Cerebellum (tissue), 4 donors: ENCODE measurements at places on chromosomes 7 and 10.
A peak's percentile ranks its signal among the peaks of the same experiment; 100 is the strongest.

DNA sequence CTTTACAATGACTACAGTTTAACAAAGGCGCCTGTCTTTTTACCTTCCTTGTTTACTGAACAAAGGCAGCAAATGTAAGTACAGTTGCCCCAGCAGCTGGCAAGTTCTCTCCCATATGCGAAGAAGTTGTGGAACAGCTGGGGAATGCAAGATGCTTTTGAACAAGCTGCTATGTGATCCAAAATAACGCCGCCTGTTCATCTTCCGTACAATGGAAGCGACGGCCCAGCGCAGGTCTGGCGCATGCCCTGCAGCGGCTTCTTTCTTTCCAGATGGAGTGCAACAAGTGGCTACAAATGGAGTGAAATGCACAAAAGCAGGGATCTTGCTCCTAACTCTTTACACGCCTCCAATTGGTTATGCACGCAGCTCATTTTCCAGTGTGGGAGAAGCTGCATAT lies 97.0 kb upstream of the SVIL start:
- DNase-seq = no peak

DNA sequence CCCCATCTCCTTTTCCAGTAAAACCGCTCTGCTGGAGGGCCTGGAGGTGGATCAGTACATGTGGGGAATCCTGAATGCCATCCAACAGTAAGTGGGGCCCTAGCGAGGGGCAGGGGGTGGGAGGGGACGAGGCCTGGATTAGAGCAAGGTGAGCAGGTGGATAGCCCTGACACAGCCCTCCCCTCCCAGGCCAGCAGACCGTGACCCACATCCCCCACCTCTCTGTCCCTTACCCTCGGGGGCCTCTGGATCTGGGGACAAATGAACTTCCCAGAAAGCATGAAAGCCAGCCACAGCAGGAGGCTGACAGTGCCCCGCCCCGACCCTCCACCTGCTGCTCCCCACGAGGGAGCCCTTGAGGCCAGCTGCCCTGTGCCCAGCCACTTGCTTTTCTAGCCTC lies 41.8 kb upstream of the PPIF start:
- no peak for DNase-seq

GRCh38 chr7:30770845-30771173 lies 408 bp upstream of the MINDY4 start:
- DNase-seq = no peak

GRCh38 chr10:131943021-131943814 lies 38.5 kb downstream of the BNIP3 start:
- DNase-seq = peak; percentile 59

- no peak for DNase-seq
These were observed 44.8 kb downstream of the CLIP2 start for GRCh38 chr7:74334030-74334429.

DNA sequence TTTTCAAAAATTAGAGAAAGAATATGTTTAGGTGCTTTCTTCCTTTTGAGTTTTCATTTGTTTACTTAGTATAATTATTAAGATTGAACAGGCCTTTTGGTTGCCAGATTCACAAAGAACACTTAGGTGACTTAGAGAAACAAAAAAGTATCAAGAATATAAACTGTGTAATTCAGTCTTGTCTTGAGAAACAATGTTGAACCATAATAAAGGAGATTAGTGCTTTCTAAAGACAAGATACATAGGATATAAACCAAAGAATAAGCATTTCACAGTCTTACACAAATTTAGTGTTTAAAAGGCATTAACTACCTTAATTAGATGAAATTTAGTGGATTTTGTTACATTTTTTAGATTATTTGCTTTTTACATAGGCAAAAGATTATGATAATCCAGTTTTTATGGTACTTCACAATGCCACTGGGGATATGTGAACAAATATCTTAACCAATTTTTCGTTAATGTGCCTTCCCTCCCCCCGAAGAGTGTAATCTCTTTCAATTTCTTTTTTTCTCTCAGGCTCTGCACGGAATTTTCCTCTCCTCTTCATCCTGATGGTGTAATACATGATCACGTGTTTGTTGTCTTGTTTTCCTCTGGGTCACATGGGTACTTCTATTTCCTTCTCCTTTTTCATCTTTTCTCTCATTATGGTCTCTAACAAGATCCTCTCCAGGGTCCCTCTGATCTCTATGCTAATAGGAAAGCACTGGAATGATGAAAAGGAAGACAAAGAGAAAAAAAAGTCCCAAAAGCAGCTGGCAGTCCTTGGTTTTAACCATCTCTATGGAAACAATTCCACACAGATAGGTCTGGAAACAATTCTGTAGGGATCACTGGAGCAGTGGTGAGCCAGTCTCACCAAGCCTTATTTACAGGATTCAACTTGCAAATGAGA lies 3.7 kb upstream of the HNRNPH3 start:
- peak; percentile 67 for DNase-seq

DNA sequence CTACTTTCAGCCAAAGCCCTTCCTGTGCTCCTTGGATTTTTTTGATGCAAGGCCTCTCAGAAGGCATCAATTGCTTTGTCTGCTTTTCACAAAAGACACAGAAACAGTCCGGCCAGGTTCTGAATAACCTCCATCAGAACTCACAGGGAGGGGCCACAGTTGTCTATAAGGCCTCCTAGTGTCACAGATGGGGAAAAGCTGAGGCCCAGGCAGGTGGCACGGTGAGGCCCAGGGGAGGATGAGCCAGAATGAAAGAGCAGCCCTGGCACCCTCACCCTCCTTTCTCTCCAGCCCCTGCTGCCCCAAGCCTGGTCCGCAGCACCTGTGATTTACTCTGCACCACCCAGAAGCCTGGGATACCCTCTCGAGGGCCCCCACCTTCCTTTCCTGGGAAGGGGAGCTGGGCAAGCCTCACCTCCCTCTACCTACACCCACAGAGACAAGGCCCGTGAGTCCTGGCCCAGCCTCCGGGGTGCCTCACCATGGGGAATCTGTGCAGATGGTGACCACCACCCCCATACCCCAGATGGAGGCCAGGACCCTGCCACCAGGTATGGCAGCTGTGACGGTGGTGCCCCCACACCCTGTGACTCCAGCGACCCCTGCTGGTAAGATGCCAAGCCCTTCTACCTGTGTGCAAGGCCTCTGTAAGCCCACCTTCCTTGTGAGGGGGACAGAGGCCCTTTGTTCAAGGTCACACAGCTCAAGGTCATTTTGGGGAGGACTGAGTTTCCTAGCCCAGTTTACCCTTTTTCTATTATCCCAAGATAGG lies 26.2 kb upstream of the ZNF467 start:
- no peak for DNase-seq

DNA sequence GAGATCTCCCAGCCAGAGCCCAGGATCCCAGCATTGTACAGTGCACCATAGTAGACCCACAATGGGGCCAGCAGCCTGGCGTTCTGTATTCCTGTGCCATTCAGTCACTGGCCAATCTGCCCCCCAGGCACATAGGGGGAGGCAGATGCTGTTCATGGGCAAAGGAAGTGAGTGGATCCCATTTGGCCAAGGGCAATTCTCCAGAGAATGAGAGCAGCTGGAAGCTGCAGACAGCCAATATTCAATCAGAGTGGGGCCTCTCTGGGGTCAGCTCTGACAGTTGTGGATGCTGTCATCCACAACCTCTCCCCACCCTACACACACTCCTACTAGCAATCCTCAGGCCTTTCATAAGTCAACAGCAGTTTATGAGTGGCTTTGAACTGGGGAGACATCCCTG lies 17.5 kb downstream of the STEAP1B start:
- no peak for DNase-seq

- no peak for DNase-seq
These were observed 325.9 kb upstream of the NRP1 start for GRCh38 chr10:33660329-33660728.

- no peak for DNase-seq
These were observed 32.3 kb downstream of the CAMK1D start for GRCh38 chr10:12381536-12382156.

DNA sequence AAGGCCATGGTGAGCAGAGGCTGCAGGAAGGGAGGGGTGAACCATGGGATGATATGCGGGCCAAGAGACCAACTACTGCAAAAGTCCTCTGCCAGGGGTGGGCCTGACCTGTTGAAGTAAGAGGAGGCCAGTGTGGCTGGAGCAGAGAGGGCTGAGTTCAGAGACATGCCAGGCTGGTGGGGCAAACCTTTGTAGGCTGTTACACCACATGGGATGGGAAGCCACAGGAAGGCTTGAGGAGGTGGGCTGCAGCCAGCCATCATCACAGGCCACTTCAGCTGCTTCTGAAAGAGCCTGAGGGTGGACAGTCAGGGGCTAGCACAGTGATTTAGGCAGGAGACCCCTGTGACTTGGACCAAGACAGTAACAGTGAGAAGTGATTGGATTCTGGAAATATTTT lies 20.3 kb downstream of the CXCL12 start:
- no peak for DNase-seq

GRCh38 chr7:50558294-50559053 lies 6.7 kb downstream of the DDC start:
- DNase-seq = no peak

GRCh38 chr7:132207211-132207610 lies 369.1 kb downstream of the PLXNA4 start:
- DNase-seq = peak; percentile 22

GRCh38 chr10:71053169-71053895 lies 159.0 kb upstream of the UNC5B start:
- no peak for DNase-seq

DNA sequence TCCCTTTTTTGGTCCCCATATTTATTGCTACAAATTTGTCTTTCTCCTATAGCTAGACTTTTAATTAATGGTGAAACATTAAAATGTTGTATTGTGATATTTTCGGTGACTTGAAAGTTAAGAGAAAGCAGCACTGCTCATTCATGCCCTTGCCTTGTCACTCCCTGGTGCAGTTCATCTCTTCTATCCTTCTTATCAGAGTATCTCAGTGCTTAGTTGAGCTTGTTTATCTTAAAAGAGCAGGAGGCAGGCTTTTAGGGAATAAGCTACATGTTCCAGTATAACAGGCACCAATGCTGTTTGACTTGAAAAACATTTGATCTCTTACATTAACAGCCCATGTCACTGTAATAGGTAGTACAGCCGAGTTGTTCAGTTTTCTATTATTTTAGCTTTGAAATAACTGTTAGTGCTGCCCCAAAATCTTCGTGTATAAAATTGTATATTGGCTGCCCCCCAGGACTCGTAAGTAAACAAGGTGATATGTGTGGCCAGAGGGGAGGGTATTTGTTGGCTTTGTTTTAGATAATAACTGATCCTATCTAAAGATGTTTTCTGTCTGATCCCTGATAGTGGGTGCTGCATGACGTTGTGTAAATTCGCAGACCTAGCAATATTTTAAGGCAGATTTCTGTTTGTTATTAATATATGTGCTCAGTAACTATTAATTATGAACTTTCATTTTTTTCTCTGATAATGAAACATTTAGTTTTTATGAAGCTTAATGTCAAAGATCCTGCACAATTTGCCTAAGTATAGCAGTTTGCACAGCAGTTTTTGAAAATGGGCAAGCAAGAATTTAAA lies 96.5 kb downstream of the BTRC start:
- no peak for DNase-seq

DNA sequence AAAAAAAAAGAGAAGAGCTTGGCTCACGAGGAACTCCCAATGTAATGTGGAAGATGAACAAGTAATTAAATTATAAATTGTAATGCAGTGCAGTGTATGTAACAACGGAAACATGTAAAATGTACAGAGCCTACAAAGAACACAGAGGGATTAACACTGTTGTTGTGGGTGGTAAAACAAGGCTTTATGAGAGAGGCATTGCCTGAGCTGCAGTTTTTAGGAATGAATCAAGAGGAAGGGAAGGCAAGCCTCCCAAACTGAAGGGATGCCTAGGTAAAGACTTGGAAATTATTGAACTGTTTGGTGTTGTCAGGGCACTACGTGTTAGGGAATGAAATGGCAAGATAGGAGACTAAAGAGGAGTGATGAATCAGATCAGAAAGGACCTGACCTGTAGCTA lies 213.7 kb downstream of the HTR7 start:
- no peak for DNase-seq

- no peak for DNase-seq
These were observed 15.2 kb upstream of the TPST1 start for GRCh38 chr7:66189695-66190503.
